ENCODE measurements at places on chromosomes 5 and 9.

GRCh38 chr5:68662804-68663307, 431.0 kb upstream of the SLC30A5 start:
- no peak for DNase-seq

DNA sequence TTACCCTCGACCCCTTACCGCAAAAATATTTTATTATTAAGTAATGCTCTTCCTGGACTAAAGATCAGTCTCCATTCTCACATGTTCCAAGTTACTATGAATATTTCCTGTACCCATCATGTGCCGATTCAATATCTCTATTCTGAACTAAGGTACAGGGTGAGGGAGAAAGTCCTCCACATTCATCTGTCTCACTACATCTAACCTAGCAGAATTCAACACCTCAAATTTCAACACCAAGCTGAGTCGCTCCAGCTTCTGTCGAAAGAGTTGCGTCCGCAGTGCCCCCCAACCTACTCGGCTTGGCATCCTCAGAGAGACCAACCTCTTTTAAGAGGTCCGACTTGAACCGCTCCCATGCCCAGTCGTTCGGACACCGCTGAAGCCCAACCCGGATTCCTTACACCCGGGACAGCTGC, 1.0 kb downstream of the CERT1 start:
- no peak for DNase-seq

DNA sequence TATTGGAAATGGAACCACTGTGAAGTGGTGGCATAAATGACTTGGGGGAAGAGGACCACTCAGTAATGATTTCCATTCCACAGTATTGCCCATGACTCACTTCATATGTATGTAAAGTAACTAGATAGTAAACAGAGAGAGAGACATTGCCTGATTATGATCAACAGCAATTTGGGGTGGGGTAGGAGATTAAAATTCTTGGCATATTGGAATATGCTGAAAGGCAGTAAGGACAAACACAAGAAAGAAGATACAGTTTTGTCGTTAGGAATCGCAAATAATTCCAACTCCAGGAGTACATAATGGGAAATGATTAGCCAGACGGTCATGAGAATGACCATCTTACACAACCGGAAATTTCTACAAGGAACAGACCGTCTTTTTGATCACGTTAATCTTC, 1.5 kb upstream of the HMGCS1 start:
- no peak for DNase-seq

DNA sequence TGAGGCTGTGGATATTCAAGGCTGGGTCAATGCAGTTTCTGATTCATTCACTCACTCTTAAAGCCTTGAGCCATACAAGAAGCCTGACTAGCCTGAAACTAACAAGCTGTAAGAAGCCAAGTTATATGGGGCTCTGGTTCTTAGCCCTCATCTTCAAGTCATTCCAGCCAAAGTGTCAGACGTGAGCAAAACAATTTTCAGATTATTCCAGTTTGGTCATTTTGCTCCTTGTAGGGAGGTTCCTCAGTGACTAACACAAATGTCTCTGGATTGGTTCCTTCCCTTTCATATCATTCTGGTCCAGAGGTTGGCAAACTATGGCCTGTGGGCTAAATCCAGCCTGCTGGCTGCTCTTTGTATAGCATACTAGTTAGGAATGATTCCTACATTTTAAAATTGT, 12.5 kb upstream of the SHOC1 start:
- DNase-seq, result no peak
